Stimulated activated CD8-positive, alpha-beta memory T cell treated with anti-CD3 and anti-CD28 coated beads, Interleukin-15, amount 100 ng/mL, for 4 hours (primary cell): ENCODE measurements at places on chromosomes 3 and 15.

- no peak for DNase-seq
Observed at GRCh38 chr3:143337387-143337786, 217.8 kb downstream of the CHST2 start.

DNA sequence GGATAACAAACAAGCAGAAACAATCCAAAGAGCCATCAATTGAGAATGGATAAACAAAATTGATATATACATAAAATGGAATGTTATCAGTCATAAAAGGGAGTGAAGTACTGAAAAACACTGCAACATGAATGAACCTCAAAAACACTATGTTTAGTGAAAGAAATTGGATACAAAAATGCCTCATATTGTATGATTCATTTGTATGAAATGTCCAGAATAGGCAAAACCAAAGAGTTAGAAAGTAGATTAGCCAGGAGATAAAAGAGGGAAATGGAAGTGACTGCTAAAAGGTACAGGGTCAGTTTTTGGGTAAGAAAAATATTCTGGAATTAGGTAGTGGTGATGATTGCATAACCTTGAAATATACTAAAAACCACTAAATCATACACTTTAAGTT is 9.8 kb upstream of the SLC25A36 start:
- DNase-seq = no peak

DNA sequence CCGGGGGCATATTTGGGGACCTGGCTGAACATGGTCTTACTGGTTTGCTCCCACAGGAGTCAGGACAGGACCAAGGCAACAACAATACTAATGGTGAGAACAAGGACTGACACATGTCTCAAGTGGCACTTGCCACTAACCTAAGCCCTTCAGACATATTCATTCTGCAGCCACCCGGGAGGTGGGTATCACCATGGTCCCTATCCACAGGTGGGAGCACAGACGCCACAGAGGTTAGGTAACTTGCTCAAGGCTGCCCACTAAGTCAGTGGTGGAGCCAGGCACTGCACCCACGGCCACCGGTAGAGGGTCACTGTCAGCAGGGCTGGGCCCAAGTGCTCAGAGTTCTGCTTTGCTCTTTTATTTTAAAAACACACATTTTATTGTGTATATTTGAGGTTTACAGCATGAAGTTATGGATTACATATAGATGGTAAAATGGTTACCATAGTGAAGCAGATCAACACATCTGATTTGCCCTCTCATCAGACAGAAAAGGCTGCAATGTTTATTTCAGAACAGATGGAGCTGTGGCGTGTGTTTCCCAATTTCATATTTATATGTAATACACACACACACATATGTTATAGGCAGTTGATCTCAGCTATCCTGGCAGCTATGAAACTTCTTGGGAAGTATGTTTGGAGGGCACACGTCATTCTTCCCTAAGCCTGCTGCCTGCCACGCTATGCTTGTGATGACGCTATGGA is 30.0 kb upstream of the SLC41A3 start:
- no peak for DNase-seq

- no peak for DNase-seq
Observed at GRCh38 chr3:169026543-169027182, 636.8 kb downstream of the MECOM start.

DNA sequence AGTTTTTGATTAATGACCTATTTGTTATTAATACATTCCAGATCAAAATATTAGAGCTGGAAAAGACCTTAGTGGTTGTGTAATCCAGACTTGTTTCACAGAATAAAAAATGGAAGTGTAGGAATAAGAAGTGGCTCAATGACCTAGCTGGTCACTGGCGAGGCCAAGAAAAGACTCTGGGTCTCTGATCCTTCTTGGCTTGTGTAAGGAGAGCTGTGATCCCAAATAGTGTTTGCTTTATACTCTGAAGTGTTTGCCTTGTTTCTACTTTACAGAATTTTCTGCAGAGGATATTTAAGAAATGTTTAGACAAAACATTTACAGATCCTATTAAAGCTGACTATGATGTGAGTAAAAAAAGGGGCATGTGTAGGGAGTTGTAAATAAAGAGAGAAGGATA is 7.1 kb downstream of the C3orf85 start:
- DNase-seq = no peak

DNA sequence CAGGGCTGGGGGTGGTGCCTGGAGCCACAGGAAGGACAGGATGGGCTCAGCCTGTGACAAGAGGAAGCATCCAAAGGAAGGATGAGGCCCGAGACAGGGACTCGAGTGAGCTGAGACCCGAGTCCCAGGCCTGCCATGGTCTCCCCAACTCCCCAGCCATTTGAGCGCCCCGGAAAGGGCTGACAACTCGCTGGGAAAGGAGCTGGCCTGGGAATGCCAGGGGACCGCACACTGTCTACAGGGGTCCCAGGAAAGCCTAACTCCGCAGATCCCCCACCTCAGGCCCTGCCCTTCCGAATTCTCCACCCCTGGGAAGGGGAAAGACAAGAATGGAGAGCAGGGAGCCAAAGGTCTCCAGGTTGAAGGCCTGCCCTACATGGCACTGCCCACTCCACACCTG is 21.0 kb upstream of the SHISA5 start:
- DNase-seq = no peak

- DNase-seq = no peak
Observed at GRCh38 chr3:160226026-160226907, 1.0 kb downstream of the C3orf80 start.

GRCh38 chr3:15497964-15498363 is 23.5 kb downstream of the COLQ start:
- no peak for DNase-seq

- no peak for DNase-seq
Observed at GRCh38 chr3:119582178-119582577, 2.9 kb downstream of the ADPRH start.

DNA sequence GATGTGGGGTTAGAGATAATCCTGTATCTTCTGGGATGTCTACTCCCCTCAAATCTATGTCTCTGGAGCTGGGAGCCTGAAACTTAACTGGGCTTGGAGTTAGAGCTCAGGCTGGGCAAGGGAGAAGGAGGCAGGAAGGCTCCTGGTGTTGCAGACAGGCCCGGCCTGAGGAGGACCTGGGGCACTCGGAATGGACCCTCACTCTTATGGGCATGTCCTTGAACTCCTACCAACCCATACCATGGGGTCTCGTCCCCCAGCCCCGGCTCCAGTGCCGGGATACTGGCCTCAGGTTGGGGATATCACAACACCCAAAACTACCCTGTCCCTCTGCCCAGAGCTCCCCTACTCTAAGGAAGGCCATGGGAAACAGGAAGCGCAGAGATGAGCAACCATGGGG is 45.2 kb downstream of the SCN5A start:
- DNase-seq = no peak

- no peak for DNase-seq
Observed at GRCh38 chr15:37368961-37369360, 268.6 kb upstream of the MEIS2 start.

- DNase-seq = no peak
Observed at GRCh38 chr15:77984446-77984861, 93.1 kb downstream of the TBC1D2B start.

GRCh38 chr3:176595307-176595706 is 602.0 kb downstream of the TBL1XR1 start:
- no peak for DNase-seq

- no peak for DNase-seq
Observed at GRCh38 chr15:39198044-39199000, 382.6 kb upstream of the THBS1 start.

GRCh38 chr3:162021206-162021605 is 524.6 kb downstream of the OTOL1 start:
- no peak for DNase-seq

GRCh38 chr3:100165926-100166550 is 51.7 kb upstream of the FILIP1L start:
- DNase-seq = no peak

DNA sequence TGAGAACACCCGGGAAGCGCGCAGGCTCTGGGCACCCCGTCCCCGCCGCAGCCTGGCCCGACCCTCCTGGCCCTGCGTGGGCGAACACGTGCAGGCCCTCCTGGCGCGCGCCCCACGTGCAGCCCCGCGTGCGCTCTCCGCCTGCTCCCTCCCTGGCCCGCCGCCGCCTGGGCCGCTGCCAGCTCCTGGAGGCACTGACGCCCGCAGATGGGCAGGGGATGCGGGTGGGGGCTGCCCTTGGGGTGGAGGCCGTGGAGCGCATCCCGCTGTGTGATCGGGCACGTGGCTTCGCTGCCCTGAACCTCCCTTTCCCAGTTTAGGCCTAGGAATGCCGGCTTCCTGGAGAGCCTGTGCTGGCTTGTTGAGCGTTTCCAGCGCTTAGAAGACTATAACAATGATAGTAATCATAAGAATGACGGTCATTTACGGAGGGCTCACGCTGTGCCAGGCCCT is 104.6 kb upstream of the SLC6A6 start:
- no peak for DNase-seq

- DNase-seq = no peak
Observed at GRCh38 chr3:61158667-61159066, 92.6 kb downstream of the FHIT start.
